ENCODE measurements at places on chromosomes 11 and 22. TPM values are rescaled to one million over a fixed set of nuclear protein-coding genes. Genes with fewer than 3 reads are reported as not detected.
A peak's percentile ranks its signal among the peaks of the same experiment; 100 is the strongest.

GRCh38 chr11:92111287-92111686 is 113.3 kb upstream of the FAT3 start:
- ATAC-seq: no peak

The MUC6 gene
- not detected for total RNA-seq

DNA sequence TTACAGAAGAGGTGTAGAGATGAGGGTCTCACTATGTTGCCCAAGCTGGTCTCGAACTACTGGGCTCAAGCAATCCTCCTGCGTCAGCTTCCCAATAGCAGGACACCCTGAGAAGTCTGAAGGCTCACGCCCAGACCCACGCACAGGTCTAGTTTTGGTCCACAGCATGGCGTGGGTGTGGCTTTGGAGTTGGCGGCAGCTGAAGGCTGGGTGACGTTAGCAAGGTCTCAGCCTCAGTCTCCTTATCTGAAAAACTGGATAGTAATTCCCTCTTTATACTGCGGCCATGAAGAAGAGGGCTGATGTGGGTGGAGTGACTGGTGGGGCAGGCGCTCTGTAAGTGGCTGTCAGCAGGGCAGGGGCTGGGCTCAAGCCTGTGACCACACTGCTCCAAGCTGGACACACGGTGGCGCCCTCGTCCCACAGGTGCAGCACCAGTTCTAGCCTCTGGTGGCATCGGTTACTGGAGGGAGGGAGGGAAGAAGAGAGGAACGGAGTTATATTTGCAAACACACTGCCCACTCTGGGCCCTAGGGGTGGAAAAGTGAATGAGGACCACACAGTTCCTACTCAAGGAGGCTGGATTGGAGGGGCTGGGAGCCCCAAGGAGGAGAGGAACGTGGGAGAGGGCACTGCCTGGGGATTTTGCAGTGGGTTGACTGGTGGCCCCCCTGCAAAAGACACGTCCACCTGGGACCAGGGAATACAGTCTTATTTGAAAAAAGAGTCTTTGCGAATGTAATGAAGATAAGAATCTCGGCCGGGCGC is 19.6 kb upstream of the CARD10 start:
- peak; percentile 99 for ATAC-seq

The TSPAN32 gene
- total RNA-seq: not detected

Measured in gastroesophageal sphincter (tissue), 4 donors.